Fibroblast of skin of left quadriceps (primary cell): ENCODE measurements at places on chromosomes 12 and 14.

GRCh38 chr12:13702381-13702780, 279.0 kb downstream of the GRIN2B start:
- DNase-seq = no peak

GRCh38 chr12:4386801-4387200, 7.3 kb upstream of the FGF23 start:
- DNase-seq = no peak

GRCh38 chr14:58954901-58955861, 233.3 kb upstream of the DAAM1 start:
- DNase-seq = no peak

DNA sequence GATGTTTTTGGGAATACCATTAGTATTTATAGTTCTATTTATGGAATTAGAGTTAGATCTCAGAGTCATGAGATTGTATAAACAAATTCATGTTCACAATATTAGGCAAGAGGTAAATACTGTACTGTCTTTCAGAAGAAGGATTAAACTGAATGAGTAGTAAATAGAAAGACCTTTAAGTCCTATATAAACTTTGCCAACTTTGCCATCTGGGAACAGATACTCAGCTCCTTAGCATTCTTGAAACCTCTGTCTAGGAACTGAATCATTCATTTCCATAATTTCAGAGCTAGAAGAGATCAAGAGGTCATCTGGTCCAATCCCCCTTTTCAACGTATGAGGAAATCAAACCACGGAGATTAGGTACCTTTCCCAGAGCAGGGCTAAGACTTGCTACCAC, 141.1 kb downstream of the CAND1 start:
- DNase-seq = no peak

GRCh38 chr12:129258781-129259318, 405.6 kb downstream of the GLT1D1 start:
- no peak for DNase-seq

GRCh38 chr12:113413488-113413939, 8.7 kb upstream of the SDSL start:
- no peak for DNase-seq

- DNase-seq = no peak
Observed at GRCh38 chr12:63348556-63348955, 197.6 kb upstream of the AVPR1A start.

GRCh38 chr14:63974176-63974575, 121.4 kb downstream of the SYNE2 start:
- DNase-seq = no peak

DNA sequence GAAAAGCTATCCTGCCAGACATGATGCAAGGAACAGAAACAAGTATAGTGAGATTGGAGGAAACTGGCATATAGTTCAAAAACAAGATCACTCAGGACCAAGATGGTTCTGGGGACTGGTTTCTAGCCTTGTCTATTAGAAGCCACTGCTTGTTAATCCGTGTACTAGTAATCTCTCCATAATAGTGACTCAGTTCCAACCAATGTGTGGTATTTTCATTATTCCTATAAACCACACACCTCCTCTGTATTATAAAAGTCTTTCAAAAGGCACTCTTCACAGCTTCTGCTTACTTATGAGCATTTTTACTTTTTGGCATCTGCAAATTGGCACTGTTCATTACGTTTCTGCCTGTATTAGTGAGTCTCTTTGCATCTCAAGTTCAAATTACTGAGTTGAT, 140.3 kb downstream of the SLC6A15 start:
- no peak for DNase-seq

DNA sequence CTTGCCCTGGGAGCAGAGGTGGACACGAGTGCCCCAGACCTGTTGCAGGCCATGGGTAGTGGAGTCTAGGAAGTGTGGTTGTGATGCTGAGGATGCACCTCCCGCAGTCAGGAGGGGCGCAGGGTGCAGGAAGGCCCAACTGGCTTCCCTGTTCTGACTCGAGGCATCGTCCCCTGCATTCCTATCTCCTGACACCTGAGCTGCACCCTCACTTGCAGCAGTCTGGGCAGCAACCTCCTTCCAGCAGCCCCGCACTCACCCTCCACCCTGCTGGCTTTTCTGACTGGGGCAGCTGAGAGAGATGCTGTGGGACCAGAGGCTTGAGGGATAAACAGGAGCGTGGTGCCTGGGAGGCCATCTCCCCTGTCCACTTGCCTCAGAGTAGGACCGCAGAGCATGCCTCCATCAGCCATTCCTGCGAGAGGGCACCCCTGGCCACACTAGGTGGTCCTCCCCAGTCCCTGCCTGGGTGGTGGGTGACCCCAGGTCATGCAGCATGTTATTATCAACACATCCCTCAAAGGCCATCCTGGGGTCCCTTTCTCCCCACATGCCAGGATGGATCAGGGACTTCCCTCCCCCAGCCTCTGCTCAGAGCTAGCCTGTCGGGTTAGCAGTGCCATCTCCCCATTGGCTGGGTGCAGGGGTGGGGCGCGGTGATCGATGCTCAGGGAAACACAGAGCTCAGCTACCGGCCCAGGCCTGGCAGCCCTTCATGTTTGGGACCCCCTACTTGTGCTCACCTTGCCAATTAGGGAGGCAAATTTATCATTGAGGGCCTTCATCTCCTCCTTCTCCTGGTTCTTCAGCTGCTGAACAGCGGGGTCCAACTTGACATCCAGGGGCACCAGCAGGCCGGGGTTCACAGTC, 719 bp downstream of the KRT80 start:
- no peak for DNase-seq

- no peak for DNase-seq
Observed at GRCh38 chr14:88519907-88520306, 34.9 kb downstream of the PTPN21 start.
